Choroid plexus epithelial cell (primary cell): ENCODE measurements at places on chromosomes 3 and 15.

- DNase-seq: no peak
Measured at GRCh38 chr3:14406336-14406735, 3.9 kb downstream of the SLC6A6 start.

GRCh38 chr3:195438371-195438770 is 4.4 kb downstream of the ACAP2 start:
- no peak for DNase-seq

DNA sequence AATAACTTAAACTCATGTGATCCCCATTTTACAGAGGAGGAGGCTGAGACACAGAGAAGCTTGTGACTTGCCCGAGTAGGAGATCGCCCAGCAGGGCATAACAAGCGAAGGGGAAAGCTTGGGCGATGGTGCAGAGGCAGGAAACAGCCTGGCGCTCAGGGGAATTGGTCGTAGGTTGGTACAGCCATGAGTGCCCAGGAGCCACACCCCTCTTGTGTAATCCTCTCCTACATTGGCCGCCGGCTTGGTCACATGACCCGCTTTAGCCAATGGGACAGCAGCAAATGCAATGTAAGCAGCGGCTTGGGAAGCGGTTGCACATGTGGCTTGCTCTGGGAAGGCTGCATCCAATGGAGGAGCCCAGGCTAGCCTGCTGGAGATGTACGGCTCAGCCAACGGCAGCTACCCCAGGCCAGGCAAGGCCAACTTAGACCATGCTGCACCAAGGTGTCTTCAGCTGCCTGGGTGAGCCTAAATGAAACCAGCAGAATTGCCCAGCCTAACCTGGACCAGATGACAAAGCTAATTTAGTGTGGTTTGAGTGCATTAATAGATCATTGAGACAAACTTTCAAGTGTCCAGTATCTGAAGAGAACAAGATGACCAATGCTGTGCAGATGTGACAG is 50.3 kb upstream of the SLC6A6 start:
- no peak for DNase-seq

DNA sequence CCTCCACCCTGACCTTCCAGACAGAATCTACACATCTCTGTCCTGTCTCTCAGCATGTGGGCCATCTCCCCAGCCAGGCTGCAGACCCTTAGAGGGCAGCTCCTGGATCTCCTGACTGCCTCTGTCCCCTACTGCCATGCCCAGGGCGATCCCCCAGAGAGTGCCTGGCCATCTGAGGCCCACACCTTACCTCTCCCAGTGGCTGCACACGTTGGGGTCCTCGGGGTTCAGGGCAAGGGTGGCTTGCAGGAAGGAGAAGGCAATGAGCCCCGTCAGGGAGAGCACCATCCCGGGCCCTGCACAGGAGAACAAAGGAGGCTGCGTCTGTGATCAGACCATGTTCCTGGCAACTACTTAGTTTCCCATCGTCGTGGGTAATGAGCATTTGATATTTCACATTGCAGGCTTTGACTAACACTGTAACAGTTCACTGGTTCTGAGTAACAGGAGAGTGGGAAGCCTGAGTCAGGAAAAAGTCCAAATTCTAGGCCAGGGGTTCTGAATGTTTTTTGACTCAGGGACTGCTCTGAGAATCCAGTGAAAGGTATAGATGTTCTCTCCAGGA is 125.4 kb downstream of the MEGF11 start:
- DNase-seq: no peak

DNA sequence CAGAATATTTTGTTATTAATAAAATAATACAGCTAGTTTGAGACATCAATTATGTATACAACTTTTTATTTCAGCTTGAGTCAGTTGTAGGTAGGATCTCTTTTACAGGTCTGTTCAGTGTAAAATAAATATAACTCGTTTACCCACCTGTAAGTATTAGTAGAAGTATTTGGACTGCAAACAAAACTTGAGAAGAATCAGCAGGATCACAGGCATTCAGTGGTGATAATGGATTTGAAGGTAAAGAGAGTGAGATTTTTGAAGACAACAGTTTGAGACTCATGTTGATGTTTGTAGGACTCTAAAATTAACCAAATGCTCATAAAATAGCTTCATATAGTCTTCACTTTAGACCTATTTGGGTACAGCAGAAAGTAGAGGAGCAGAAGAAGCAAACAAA is 35.5 kb upstream of the CCNB2 start:
- no peak for DNase-seq

GRCh38 chr15:85497172-85497569 is 116.8 kb downstream of the AKAP13 start:
- DNase-seq: no peak

DNA sequence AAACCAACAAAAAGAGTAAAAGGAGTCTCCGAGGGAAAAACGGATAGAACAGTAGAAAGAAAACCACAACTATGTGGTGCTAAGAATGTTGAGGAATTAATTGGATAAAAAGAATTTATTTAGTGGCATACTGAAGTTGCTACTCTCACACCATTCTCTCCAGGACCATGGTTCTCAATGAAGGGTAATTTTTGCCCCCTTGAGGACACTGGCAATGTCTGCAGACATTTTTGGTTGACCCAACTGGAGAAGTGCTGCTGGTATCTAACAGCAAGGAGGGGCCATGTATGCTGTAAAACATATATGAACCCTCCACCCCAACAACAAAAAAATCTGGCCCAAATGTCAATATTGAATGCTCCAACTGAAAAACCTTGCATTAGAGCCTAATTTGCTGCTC is 85.9 kb upstream of the CSPG5 start:
- peak; percentile 16 for DNase-seq
